ENCODE measurements at places on chromosomes 5 and 9.

DNA sequence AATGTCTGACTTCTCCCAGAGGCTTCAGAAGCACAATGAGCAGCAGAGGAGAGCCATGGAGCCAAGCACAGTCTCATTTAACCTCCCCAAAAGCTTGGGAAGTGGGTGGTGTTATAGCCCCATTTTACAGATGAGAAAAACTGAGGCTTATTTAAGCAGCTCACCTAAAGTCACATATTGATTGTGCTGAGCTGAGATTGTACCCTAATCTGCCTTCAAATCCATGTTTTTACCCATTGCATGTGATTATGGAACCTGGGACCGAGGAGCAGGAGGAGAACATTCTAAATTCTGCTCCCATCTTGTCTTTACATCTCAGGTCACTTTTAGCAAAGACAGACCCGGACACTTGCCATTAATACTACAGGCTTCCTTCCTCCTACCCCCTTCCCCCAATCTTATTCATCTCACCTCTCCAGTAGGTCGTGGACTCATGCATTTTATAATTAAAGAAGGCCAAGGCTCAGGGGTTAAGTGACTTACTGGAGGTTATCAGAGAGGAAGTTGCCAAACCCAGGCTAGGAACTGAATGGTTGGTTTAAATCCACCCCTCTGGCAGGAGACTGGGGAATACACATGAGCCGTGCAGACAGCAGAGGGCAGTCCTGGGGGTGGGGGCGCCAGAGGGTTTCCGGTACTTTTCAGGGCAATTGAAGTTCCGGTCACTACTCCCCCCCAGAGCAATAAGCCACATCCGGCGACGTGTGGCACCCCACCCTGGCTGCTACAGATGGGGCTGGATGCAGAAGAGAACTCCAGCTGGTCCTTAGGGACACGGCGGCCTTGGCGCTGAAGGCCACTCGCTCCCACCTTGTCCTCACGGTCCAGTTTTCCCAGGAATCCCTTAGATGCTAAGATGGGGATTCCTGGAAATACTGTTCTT, 51.0 kb upstream of the IL17B start:
- DNase-seq, result no peak

- DNase-seq, result no peak
Observed at GRCh38 chr5:10617103-10617502, 53.2 kb downstream of the ANKRD33B start.

- DNase-seq, result no peak
Observed at GRCh38 chr9:78596346-78596745, 299.4 kb downstream of the PSAT1 start.

GRCh38 chr9:131608493-131609037, 63.2 kb downstream of the PRRT1B start:
- no peak for DNase-seq

DNA sequence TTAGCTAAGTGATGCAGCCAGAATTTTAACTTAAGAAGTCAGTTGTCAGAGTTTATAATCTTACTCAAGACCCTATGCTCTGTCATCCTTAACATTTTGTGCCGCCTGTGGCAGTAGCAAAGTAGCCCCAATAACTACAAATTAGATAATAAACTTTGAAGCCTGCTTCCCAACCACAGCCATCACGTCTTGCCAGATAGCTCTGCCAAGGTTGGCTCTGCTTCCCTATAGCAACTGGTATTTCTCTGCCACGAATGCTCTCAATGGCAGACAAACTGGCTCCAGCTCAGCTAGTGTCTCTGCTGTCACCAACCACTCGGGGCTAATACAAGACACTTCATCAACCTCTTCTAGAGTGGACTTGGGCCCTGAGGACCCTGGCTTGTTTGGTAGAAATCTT, 576.1 kb downstream of the CDH12 start:
- DNase-seq, result no peak

DNA sequence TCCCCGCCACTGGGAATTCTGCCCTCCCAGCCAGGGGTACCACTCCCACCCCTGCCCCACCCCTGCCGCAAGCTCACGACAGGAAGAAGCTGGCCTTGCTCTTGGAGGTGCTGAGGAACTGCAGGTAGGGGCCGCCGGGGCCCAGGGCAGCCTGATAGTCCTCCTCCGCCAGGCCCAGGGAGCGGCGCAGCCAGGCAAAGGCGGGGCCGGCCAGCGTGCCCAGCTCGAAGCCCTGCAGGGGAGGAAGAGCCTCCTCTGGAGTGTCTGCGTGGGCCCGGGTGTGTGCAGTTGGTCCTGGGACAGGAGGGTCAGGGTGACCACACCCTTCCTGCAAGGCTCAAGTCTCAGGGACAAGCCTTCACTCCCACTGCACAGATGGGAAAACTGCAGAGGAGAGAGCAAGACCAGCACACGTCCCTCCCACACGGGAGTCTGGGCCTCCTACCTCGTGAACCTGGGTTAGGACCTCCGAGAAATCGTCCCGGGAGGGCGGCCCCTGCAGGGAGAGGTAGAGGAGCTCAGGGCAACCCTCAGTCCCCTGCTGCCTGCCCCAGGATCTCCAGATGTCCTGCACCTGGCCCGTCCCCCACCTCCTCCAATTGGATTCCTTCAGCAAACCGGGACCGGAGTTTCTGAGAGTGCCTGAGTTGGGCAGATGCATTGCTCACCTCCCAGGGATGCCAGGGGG, 2.4 kb downstream of the PIP5KL1 start:
- DNase-seq, result no peak

GRCh38 chr9:70563431-70564204, 149.2 kb upstream of the KLF9 start:
- no peak for DNase-seq

DNA sequence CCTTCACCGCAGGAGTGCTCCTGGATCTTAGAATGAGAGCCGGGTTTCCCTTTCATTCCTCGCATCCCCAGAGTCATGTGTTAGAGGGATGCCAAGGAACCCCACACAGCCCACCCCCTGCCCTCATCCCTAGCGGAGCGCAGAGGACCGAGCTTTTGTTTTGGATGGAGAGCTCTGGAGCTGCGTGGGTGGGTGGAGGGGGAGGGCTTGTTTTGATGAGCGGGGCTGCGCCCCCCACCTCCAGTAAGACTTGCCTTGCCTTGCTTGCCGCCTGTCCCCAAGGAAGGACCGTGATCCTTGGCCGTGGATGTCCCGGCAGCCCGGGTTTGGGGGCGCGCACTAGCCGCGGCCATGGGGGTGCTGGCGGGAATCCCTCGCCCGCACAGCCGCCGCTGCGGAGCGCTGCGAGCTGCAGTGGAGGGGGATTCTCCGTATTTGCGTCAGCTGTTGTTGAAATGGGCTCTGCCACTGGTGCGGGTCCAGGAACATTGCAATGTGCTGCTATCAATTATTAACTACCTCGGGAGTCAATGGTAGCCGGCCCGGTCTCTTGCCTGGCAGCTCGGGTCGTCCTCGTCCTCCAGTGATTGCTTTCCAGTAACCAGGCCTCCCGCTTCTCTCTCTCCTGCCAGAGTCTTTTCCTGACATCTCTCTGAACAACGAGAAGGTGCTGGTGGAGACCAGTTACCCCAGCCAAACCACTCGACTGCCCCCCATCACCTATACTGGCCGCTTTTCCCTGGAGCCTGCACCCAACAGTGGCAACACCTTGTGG, 1.0 kb downstream of the EGR1 start:
- no peak for DNase-seq

DNA sequence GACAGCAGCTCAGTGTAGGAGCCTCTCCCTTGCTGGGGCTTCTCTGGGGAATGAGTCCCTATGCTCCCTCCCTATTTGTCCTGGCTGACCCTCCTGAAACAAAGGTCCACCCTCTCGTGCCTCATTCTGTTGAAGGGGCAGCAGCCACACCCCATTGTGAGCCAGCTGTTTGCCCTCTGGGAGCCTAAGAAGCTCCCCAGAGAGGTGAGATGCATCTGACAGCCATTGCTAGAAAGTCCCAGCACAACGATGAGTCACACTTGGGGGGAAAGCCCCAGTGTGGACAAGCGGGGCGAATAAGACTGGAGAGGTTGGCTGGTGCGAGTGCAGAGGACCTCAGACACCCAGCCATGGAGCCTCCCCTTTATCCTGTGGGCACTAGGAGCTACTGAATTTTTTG, 101.4 kb downstream of the PPARGC1B start:
- no peak for DNase-seq
